ENCODE measurements at places on chromosomes 5 and 9.

DNA sequence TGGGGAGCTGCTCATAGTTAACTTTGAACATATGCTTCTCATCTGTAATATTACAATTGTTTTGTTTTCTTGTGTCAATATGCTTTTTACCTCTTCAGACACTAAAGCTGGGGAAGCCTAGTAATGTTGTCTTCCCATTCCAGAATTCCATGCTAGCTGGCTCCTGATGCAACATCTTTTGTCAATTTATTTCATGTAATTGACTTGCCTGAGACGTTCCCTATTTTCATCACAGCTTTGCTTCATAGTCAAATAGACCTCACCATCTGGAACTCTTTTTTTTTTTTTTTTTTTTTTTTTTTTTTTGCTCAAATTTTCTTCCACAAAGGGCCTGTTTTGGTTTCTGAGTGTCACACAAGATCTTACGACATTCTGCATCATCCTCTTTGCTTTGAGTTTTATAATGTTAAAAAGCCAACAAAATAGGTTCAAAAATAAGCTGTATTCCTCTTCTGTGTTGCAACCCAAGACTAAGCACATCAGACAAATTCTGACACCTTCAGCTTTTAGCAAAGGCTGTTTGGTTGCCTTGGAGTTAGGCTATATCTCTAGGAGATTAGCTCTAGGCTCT is 235.2 kb downstream of the NR3C1 start:
- DNase-seq: no peak

- no peak for DNase-seq
Observed at GRCh38 chr9:79617395-79617794, 45.6 kb downstream of the TLE4 start.

- DNase-seq: no peak
Observed at GRCh38 chr5:61254969-61255555, 77.0 kb upstream of the ZSWIM6 start.

GRCh38 chr5:73394610-73395009 is 54.0 kb downstream of the FOXD1 start:
- DNase-seq: no peak

DNA sequence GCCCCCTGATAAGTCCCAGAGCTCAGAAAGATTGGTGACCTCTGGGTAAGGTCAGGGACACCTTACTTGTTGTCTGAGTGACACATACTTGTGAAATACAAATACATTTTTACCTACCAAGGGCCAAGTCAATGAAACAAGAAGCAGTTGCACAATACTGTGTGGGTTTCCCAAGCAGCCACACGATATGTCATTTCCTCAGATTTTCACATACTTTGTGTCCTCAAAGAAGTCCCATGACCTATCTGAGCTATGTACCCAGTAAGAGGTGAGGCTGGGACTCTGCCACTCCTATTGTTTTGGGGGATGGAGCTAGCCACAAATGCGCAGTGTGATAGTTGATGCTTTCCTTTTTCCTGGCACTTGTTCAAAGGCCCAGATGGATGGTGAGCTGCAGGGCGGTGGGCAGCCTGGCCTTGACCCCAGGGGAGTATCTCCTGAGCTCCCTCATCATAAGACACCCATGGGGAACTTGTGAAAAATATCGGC is 4.8 kb upstream of the SLC25A51 start:
- DNase-seq: no peak

DNA sequence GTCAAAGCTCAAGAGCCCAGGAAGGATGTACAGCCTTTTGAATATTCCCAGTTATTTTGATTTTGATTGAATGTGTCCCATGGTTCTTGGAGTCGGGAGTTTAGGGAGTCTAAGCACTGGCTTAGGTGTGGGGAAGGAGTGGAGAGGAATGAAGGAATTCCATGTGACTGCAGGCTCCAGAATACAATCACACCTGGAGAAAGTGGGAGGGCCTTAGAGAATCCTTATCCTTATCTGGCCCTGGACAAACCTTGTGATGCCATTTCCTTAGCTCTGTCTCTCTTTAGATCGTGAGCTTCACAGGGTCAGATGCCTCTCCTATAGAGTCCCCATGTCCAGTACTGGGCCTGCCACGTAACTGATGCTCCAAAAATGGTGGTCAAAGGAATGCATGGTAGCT is 4.2 kb upstream of the EEIG1 start:
- no peak for DNase-seq
